ENCODE measurements at places on chromosomes 6 and 20.

DNA sequence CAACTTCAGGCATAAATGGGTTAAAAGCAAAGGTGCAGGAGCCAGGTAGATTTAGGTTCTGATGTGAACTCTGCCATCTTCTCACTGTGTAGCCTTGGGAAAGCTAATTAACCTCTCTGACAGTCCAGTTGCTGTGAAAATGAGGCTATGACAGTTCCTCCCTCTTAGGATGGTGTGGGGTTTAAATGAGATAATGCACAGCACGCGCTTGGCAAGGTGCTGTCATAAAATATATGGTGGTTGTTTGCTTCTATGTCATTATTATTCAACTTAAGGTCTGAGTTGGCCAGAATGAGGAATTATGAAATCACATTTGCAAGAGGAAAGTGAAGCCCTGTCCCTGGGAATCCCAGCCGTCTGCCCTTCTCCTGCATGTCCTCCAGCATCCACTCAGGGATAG, 15.5 kb upstream of the BCAS1 start:
- DNase-seq: no peak

GRCh38 chr6:134532694-134533624, 215.0 kb upstream of the SGK1 start:
- no peak for DNase-seq

DNA sequence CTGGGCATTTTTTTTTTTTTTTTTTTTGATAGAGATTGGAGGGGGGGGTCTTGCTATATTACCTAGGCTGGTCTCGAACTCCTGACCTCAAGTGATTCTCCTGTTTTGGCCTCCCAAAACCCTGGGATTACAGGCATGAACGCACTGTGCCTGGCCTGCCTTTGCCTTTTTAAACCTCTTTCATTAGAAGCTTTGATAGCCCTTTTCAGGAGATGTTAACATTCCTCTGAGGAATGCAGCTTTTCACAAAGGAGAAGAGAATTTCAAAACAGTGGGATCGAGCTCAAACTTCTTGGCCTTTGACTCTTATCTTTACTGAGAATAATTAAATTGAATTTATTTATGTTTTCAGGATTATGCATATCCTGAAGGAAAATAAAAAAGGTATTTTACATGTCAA, 31.3 kb downstream of the SLC26A8 start:
- DNase-seq: no peak

DNA sequence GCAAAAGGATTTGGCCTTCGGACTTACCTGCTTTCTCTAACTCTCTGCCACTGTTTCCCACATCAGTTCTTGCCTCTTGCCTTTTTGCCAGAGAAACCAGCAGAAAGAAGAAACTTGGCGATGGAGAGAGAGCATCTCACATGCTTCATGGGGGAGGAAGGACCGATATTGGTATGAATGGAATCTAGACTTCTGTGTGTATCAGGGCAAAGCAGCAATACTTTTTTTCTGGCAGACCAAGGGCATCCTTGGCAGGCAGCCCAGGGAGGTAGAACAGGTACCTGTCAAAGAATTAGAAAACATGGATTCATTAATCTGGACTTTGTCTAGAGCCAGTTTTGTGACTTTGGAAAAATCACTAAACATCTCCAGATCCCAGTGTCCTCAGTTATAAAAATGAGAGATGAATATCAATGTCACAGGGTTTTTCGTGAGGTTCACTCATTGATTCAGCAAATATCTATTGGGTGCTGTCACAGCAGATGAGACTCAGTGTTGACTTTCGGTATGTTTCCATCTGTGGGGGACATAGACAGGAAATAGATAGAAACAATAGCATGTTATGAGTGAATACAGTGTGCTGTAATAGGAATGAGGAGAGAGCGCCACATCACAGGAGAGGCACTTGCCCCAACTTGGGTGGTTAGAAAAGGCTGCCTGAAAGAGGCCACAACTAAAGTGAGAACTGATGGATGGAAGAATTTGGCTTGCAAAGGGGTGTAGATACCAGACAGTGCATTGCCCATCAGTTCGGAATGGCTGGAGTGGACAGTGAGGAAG, 114.1 kb downstream of the CD83 start:
- DNase-seq: no peak
